CD4-positive, alpha-beta T cell treated with Interleukin-21 for 1 hour (primary cell): ENCODE measurements at places on chromosomes 12 and 14.

DNA sequence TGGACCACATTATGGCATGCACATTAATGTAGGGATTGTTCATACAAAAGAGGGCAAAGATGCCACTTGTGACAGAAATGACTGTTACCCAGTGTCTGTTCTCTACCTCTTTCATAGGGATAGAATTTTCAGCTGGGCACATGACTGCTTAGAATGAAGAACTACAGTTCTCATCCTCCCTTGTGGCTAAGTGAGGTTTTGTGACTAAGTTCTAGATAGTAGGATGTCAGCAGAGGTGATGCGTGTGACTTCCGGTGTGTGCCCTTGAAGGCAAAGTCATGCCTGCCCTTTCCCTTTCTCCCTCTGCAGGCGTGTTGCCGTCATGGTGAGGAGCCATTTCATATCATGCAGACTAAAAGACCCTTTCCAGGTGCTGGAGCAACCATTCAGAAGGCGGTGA, 99.3 kb downstream of the CACNA1C start:
- DNase-seq = no peak

GRCh38 chr12:69383074-69383473, 23.5 kb downstream of the YEATS4 start:
- DNase-seq = no peak

DNA sequence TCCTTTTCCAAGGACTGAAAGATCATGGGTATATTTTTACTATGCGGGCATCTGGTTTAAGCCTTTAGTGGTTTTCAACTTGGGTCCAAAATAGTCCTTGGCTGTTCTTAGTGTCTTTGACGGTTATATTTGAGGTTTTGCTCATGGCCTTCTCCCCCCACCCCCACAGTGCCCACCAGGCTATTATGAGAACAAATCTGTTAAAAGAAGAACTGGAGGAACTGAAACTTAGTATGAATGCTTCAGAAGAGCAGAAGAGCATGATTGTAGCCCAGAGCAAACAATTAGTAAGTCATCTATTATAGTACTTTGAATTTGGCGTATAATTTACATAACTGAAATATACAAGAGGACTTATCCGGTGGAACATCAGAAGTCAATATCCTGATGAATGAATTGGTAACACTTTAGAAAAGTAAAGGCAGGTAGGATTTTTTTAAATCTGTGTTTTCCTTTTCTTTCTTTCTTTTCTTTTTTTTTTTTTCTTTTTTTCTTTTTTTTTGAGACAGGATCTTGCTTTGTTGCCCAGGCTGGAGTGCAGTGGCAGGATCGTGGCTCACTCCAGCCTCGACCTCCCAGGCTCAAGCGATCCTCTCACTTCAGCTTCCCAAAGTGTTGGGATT, 71.8 kb upstream of the BCAT1 start:
- DNase-seq = no peak

- no peak for DNase-seq
These were observed 87.1 kb downstream of the KIF21A start for GRCh38 chr12:39355841-39356240.

DNA sequence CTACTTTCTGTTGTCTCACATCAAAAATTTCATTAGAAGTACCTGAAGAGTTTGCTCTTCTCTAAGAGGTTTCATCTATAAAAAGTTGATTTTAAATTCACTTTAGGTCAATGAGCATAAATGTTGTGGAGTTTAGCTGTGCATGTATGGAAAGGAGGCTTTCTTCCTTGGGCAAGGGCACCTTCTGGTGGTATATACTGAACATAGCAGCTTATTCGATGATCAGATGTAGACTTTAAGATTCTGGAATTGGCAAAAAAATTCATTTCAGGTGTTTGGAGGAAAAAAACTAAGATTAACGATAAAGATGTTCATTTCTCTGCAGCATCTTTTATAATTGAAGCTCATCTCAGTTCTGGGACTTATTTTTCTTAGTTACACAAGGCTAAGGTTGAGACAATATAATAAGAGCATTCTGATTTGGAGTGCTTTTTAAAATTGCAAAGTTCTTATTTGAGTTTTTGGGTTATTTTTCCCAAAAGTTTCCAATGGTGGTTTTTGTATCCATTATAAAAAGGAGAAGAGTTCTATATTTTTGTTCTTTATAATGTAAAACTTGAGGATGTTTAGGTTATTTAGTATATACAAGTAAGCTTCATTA, 46.8 kb downstream of the TMEM117 start:
- peak; percentile 62 for DNase-seq

GRCh38 chr12:47190271-47190750, 110.6 kb upstream of the AMIGO2 start:
- no peak for DNase-seq

DNA sequence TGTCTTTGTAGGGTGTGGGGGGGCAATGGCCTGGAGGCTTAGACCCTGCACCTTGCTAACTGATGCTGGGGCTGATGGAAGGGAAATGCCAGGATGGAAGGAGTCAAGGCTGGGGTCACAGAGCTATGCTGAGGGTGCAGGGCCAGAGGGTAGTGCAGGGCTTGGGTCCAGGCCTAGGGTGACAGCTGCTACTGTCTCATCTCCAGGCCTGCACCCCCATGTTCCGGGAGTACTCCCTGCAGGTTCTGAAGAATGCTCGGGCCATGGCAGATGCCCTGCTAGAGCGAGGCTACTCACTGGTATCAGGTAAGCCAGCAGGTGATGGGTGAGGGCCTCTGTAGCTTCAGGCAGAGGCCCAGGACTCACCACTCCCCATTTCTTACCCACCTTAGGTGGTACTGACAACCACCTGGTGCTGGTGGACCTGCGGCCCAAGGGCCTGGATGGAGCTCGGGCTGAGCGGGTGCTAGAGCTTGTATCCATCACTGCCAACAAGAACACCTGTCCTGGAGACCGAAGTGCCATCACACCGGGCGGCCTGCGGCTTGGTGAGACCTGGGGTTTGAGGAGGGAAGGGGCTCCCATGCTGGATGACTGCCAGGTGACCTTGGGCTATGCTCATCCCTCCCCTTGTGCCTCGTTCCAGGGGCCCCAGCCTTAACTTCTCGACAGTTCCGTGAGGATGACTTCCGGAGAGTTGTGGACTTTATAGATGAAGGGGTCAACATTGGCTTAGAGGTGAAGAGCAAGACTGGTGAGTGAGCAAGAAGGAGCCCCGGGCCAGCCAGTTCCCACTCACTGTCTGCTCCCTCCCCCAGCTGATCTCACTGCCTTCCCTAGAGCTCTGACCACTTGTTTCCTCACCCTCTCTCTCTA, 4.1 kb downstream of the SHMT2 start:
- no peak for DNase-seq

DNA sequence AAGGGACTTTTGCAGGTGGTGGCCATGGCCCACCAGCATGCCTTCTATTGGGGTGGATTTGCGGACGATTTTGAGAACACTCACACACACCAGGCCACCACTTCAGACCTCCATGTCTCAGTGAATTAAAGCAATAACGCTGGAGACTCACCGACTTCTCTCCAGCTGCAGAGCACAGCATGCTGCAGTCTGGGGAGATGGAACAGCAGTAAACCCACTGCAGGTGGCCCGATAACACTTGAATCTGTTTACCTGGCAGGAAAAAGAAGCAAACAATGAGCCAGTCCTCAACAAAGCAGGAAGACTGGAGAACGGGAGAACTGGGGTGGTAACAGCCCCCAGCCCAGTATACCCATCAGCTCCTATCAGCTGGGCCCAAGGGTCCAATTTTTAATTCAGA, 21.6 kb downstream of the RFC5 start:
- no peak for DNase-seq
